ENCODE measurements at places on chromosomes 5 and 9.

- DNase-seq: no peak
These were observed 263.7 kb upstream of the DAPK1 start for GRCh38 chr9:87233899-87234455.

DNA sequence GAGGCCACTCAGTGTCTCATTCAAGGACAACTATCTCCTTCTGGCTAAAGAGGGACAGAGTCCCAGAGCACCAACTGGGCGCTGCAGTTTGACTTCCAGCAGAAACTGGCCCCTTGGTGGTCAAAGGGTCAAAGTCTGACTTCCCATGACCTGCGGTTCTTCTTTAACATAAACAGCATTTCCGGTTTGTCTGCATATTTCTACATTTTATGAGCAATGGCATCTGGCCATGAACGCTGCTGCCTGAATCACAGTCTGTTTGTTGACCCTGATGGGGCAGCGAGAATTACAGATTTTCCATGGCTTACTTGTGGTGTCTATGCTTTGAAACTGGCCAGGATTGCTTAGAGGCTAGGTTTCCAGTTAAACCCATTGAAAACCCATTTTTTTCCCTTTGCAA is 1.3 kb downstream of the TNFSF15 start:
- no peak for DNase-seq

GRCh38 chr5:147359101-147359500 is 124.3 kb downstream of the STK32A start:
- no peak for DNase-seq

DNA sequence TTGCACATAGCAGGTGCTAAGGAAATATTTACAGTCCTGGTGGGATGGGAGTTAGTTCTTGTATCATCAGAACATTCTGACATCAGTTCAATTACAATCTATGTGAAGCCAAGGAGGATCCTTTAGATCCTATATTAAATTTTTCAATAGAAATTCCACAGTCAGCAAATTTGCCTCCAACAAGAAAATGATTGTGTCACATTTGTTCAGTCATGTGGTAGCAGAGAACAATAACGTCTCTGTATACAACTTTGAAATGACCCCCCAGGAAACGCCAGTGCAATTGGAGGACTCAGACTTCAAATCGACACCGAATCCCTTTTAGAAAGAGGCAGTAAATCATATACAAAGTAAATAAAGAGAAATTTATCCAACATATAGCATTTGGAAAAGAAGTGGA is 392.1 kb downstream of the DTWD2 start:
- no peak for DNase-seq

DNA sequence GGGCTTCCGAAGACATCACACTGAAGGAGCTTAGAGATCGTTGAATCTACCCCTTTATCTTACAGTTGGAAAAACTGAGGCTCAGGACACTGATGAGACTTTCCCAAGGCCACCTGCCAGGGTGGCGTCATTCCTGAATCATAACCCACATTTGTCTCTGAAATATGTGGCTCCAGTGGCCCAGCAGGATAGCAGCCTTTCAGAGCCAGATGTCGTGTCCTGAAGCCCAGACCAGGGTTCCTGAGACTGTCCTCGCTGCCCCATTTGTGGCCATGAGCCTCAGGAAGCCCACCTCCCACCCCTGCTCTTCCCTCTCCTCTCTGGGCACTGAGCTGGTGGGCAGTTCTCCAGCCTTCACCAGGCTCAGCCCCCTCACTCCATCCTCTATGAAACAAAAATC is 2.4 kb downstream of the HMCN2 start:
- no peak for DNase-seq

GRCh38 chr9:33320568-33321261 is 30.4 kb downstream of the NFX1 start:
- DNase-seq: no peak

DNA sequence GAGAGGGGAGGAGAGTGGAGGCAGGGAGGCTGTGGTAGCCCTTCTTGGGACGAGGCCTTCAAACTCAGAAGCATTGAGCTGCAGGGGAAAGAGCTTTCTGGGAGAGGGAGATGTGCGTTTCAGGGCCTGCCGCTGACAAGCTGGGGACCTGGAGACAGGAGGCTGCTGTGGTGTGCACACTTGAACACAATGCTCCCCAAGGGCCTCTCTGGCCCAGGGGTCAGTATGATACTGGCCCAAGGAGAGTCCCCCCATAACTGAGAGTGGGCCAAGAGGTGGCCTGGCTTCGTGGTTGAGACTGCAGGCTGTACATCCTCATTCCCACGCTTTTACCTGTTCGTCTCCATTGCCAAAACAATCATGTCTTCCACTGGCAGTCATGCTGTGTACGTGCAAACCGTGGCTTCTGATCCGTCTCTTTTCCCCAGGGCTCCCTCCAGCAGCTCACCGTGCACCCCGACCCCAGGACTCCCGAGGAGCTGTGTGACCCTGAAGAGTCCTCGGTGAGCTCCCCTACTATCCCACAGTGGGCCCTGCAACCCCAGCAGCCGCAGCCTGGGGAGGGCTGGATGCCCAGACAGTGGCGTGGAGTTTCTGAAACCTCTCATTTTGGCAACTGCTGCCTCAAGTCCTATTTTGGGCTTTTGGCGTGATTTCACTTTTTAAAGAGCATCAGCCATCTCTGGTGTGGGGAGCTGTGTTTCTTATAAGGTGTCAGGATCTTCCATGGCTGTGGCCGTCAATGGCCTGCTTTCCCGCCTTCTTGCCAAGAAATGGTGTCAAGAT is 43.4 kb downstream of the COL15A1 start:
- DNase-seq: no peak

- no peak for DNase-seq
These were observed 611.8 kb downstream of the TLE1 start for GRCh38 chr9:81077572-81077971.

DNA sequence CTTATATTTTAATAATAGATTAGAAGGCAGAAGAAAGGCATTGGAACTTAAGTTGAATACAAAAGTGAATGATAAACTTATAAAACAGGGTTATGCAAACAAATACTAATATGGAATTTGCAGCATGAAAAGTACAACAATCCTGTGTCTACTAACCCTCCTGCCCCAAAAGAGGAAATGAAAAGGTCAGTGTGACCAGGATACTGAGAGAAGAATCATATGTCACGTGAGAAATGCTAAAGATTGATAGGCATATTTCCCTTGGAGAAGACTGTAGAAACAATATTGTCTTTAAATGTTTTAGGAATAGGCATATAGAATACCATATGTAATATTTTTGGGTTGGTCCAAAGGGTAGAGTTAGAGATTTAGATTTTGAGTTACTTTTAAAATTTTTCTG is 3.8 kb downstream of the WDR36 start:
- DNase-seq: no peak

DNA sequence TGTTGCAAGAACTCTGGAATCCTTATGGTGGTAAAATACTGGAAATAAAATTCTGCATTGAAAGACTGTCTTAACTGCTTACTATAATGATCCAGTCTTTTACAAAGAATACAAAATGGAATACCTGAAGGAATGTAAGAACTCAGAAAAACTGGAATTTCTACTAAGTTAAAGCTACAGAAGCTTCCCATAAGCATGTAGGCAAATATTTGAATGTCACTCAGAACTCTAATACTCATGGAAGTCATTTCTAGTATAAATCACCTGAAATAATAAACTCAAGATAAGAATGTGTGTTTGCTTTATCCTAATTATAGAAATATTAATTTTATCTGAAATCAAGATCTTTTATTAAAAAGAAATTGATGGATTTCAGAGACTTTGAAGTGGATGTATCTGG is 54.8 kb downstream of the FEM1C start:
- DNase-seq: no peak

DNA sequence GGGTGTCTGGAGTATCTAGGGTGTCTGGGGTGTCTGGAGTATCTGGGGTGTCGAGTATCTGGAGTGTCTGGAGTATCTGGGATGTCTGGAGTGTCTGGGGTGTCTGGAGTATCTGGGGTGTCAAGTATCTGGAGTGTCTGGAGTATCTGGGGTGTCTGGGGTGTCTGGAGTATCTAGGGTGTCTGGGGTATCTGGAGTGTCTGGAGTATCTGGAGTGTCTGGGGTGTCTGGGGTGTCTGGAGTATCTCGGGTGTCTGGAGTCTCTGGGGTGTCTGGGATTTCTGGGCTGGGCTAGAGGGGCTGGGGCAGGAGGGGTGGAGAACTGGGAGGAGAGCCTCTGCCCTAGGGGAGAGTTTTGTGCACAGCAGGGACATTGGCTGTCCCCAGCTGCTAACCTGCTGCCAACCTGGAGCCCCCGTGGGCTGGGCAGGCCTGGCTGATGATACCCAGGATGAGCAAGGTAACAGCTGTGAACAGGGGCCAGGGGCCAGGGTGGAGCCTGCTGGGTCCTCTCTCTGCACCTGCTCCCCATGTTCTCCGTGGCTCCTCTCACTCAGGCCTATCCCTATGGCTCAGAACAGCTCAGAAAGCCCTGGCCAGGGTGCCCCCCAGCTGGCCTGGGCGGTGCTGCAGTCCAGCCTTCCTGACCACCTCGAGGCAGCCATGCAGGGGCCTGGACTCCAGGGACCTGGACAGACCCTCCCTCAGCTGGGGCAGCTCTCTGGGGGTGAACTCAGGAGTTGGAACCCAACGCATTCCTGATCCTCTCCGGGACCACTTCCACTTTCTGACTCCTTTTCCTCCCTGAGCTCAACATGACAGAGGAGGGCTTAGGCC is 29.9 kb downstream of the LHX3 start:
- no peak for DNase-seq

- DNase-seq: peak; percentile 72
These were observed 8.3 kb upstream of the ENC1 start for GRCh38 chr5:74648835-74649293.

DNA sequence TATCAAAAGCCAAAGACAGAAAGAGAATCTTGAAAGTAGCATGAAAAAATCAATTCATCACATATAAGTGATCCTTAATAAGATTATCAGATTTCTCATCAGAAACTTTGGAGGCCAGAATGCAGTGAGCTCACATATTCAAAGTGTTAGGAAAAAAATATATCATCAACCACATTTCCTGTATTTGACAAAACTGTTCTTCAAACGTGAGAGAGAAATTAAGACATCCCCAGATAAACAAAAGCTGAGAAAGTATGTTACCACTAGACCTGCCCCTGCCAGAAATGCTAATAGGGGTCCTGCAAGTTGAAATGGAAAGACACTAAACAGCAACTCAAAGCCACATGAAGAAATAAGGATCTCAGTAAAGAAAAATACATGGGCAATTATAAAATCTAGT is 29.9 kb downstream of the HACD4 start:
- peak; percentile 34 for DNase-seq

DNA sequence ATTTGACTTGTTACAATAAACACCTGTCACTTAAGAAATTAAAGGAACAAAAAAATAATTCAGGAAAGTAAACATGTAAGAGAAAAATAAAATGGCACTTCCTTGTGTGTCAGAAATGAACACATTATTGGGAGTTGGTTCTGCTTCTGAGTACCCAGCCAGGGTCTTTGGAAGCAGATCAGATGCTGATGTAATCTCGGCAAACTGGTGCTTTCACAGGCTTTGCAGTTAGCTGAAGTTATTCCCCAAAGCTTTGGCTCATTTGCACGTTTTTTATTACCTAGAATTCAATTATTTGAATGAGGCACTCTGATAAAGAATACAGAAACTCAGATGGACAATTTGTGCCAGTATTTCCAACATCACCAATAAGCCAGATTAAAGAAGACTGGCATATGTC is 10.9 kb downstream of the CDH18 start:
- no peak for DNase-seq

DNA sequence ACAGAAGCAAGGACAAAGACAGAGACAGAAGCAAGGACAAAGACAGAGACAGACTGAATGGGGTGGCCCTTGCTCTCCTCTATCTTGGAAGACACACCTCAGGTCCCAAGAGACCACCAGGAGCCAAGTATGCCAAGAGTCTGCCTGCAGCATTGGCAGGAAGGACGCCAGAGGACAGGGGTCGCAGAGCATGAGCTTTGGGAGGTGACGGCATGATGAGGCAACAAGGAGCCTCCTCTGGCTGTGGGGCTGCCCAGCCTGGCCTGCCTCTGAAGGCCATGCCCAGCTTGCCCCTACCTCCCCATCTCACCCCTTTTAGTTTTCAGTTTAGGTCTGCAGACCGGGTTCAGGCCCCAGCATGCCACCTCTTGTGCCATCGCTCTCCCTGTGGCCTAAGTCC is 17.6 kb downstream of the PDGFRB start:
- DNase-seq: no peak

- no peak for DNase-seq
These were observed 13.4 kb upstream of the EXOC3 start for GRCh38 chr5:429453-430188.

DNA sequence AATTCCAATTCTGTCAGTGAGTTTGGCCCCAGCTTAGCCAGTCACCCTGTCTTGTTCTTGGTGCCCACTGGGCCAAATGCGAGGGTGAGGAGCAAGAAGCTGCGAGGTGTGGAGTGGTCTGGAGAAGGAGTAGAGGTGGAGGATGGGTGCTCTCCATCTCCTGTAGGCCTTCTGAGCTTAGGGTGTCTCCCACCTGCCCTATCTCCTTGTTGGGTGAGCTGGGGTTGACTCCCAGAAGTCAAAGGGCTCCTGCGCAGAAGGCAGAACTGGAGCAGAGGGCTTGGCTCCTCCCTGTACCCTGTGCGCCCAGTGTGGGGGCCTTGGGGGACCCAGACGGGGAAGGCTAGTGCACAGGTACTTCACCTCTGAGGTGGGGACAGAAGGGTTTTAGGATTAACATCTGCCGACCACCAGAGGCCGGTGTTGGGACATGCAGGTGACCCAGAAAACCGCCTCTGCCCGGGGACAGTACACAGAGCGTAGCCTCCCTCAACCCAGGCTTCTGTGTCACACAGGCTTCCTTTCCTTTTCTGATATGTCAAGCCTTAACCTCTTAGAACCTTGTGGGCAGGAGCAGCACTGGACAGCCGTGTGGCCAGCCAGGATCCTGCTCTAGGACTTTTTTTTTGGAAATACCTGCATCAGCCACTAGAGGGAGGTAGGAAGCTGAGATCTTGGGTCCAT is 16.9 kb downstream of the IL5 start:
- peak; percentile 37 for DNase-seq

- DNase-seq: no peak
These were observed 17.0 kb downstream of the NIM1K start for GRCh38 chr5:43209060-43209459.

DNA sequence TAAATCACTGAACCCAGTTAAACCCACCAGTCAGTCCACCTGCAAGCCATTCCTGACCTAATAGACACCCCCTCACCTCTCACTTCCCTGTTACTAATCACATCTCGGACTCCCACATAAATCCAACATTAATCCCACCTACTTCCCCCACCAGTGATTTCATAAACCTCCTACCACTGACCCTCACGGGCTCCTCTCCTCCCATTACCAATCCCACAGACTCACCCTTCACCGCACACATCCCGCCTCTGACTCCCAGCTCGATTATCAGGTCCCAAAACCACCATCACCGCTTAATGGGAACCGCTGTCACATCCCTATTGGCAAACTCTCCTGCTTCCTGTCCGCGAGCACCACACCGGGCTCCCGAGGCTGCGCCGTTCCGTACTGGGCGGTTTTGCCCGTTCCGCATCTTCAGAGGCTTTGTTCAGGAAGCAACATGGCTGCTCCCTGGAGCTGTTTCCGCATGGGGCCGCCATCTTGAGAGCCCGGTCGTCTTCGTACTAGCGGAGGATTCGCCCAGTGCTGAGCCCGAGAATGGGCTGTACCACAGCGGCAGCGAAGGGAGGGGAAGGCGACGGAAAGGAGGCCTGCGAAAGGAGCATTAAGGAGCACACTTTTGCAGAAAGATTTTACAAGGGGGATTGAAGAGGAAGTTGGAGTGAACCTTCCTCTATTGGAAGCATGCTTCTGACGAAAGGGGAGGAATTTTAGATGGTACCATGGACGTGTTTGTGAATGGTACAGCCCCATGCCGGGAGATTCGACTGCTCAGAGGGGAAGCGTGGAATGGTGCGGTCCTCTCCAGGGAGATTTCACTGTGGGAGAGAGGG is at the start of gene ZNF300:
TSS of gene ZNF300 (minus strand) at position 502 of the 833 bp plus-strand sequence. CDS start 1,825 bp downstream, outside the sequence.
- DNase-seq: peak; percentile 29
